ENCODE measurements at places on chromosomes 1 and 21.
A peak's percentile ranks its signal among the peaks of the same experiment; 100 is the strongest.

- H3K27ac ChIP-seq, result peak overlapping the region; percentile 3
- no peaks in the 10 kb centered on the region for H3K27me3 ChIP-seq
- peaks cover 20% of the 10 kb centered on the region for H3K4me1 ChIP-seq
- H3K36me3 ChIP-seq, result no peaks in the 10 kb centered on the region
- no peak overlapping the region for H3K4me3 ChIP-seq
These were observed 80.5 kb upstream of the BMP8A start for GRCh38 chr1:39410915-39411436.

- H3K4me1 ChIP-seq, result no peaks in the 10 kb centered on the region
- no peak overlapping the region for H3K27ac ChIP-seq
- H3K4me3 ChIP-seq, result no peak overlapping the region
- H3K27me3 ChIP-seq, result no peaks in the 10 kb centered on the region
- H3K36me3 ChIP-seq, result no peaks in the 10 kb centered on the region
These were observed 65.2 kb upstream of the TNR start for GRCh38 chr1:175808573-175808972.

- H3K36me3 ChIP-seq, result no peaks in the 10 kb centered on the region
- H3K27me3 ChIP-seq, result no peaks in the 10 kb centered on the region
- no peak overlapping the region for H3K27ac ChIP-seq
- peaks cover 16% of the 10 kb centered on the region for H3K4me1 ChIP-seq
- no peak for DNase-seq
- no peak overlapping the region for H3K4me3 ChIP-seq
These were observed 6.7 kb downstream of the TAF1A start for GRCh38 chr1:222583079-222583478.

DNA sequence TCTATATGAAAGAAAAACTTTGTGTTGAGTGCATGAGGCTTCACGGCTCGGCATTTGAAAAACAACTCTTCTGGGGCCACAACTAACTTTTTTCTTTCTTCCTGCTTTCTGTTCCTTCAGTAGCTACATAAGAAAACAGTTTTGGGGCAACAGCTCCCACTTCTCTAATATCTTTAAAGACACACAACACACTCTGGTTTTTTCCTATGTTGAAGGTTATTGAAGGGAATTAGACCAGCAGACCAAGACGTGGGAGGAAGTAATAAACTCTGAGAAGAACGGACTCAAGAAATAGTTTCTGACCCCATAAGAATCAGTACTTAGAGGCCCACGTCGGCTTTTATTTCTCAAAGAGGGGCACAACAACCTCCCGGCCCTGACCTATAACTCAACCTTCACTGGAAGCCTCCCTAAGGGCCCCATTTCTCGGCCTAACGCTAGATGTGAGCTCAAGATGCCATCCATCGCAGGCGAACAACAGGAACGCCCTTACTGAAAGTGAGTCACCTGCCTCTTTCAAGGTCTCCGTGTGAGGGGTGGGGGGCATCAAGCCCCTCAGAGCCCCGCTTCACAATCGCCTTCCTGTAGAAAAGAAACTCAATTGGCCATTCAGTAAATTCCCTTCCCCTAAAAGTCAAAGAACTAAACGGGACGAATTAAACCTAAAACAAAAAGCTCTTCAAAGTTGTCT lies 844 bp downstream of the ZMYM6 start:
- no peak for DNase-seq
- H3K27me3 ChIP-seq, result no peaks in the 10 kb centered on the region
- H3K4me1 ChIP-seq, result no peaks in the 10 kb centered on the region
- peak overlapping the region; percentile 95 for H3K27ac ChIP-seq
- no peaks in the 10 kb centered on the region for H3K36me3 ChIP-seq

GRCh38 chr1:11157867-11158266 lies 31.3 kb upstream of the ANGPTL7 start:
- no peaks in the 10 kb centered on the region for H3K27me3 ChIP-seq
- no peak for DNase-seq
- H3K27ac ChIP-seq, result no peak overlapping the region
- H3K4me3 ChIP-seq, result no peak overlapping the region

DNA sequence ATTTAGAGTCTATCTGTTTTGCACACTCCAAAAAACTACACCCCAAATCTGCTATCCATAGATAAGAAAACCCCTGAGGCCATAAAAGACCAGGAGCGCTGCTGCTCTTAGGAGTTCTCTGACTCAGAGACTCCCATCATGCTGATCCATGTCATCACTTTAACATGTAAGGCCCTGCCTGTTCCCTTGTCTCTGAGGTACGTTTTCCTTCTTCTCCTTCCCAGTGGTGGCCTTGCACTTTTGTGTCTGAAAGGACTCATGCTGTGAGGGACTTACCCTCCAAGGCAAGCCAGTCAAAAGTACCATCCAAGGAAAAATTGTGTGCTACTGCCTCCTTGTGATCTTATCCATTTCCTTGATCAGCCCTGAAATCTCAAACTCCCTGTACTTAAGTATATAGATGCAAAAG lies 427.4 kb upstream of the NCAM2 start:
- no peaks in the 10 kb centered on the region for H3K27me3 ChIP-seq
- no peaks in the 10 kb centered on the region for H3K36me3 ChIP-seq
- no peak overlapping the region for H3K4me3 ChIP-seq

GRCh38 chr1:178324003-178324402 lies 172.8 kb downstream of the CLEC20A start:
- no peaks in the 10 kb centered on the region for H3K27me3 ChIP-seq
- H3K4me3 ChIP-seq, result no peak overlapping the region
- H3K36me3 ChIP-seq, result no peaks in the 10 kb centered on the region
- no peaks in the 10 kb centered on the region for H3K4me1 ChIP-seq

DNA sequence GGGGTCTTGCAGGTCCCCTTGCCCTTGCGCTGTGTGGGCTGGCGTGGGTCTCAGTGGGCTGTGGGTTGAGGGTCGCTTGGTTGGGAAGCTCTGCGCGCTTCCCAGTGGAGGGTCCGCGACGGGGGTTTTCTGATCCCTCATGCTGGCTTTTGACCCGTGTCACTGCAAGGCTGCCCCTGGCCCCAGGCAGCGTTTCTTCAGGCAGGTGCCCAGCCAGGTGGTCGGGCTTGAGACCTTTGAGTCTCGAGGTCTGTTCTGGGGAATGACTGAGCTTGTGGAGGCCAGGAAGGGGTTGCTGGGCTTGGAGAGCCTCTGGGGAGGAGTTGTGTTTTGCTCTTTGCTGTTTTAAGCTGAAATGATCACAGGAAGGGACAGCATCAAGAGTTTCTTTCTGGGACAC lies 5.3 kb downstream of the SKI start:
- H3K36me3 ChIP-seq, result no peaks in the 10 kb centered on the region
- H3K4me3 ChIP-seq, result no peak overlapping the region
- DNase-seq, result no peak

GRCh38 chr1:84260852-84261518 lies 40.5 kb upstream of the SAMD13 start:
- no peak overlapping the region for H3K4me3 ChIP-seq
- no peak overlapping the region for H3K27ac ChIP-seq
- H3K27me3 ChIP-seq, result no peaks in the 10 kb centered on the region
- peak; percentile 36 for DNase-seq
- peaks cover 16% of the 10 kb centered on the region for H3K4me1 ChIP-seq
- no peaks in the 10 kb centered on the region for H3K36me3 ChIP-seq

DNA sequence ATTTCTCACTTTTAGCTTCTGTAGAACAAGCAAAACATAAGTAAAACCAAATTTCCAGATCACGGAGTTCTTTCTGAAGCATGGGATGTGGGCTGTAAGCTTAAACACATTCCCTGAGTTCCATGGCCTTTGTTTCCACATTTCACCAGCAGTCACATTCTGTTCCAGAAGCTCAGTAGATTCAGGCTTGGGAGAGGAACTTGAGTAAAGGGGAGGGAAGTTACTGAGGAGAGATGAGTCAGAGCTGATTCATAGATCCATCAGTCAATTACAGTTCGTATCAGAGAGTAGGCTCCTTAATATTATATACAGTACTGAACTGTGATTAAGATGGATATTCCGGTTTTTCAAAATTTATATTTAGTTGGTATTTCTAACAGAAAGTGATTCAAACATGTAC lies 614.3 kb downstream of the NCAM2 start:
- H3K27ac ChIP-seq, result no peak overlapping the region
- no peaks in the 10 kb centered on the region for H3K36me3 ChIP-seq
- no peaks in the 10 kb centered on the region for H3K4me1 ChIP-seq
- no peaks in the 10 kb centered on the region for H3K27me3 ChIP-seq

DNA sequence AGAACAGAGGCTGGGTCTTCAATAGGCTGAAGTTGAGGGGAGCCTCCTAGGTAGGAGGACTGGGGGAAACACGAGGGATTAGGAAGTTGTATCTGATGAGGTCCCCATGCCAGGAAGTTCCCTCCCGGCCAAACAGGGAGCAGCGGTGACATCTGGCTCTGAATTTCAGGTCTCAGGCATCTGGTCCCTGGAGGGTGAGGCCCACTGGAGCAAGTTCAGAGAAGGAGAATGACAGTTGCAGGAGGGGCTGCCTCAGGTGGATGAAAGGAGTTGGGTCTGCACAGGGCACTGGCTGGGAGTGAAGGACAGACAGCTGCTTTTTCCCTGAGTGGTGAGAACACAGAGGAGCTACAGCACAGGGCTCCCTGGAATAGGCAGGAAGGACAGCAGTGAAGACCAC lies 9.1 kb downstream of the TMEM9 start:
- DNase-seq, result no peak
- H3K4me1 ChIP-seq, result no peaks in the 10 kb centered on the region
- H3K36me3 ChIP-seq, result peaks cover 10% of the 10 kb centered on the region
- H3K4me3 ChIP-seq, result no peak overlapping the region
- no peaks in the 10 kb centered on the region for H3K27me3 ChIP-seq
- H3K27ac ChIP-seq, result no peak overlapping the region

DNA sequence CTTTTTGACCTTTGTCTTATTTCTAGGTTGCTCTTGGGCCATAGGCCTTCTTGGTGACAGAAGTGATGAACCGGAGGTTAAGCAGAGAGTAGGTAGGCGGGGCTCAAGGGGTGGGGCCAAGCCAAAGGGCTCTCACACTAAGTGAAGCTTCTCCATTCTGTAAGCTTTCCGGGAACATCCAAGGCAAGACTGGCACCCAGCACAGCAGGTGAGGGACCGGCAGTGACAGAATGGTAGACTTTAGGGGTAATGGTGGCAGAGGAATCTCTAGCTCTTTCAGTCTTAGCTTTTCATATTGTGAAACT lies at the start of gene TNFAIP8L2:
Gene TNFAIP8L2, plus strand, starts transcription at position 135 of the 305 bp plus-strand sequence. CDS start 2,049 bp downstream, outside the sequence.
- 0 out of 2 replicates have a peak, but pooled peaks cover 5% of the 10 kb centered on the region for H3K4me1 ChIP-seq
- H3K27ac ChIP-seq, result no peak within 1 kb of the TSS
- no peaks in the 10 kb centered on the region for H3K27me3 ChIP-seq
- no peak within 1 kb of the TSS for H3K4me3 ChIP-seq
- H3K36me3 ChIP-seq, result no peaks in the 10 kb centered on the region

DNA sequence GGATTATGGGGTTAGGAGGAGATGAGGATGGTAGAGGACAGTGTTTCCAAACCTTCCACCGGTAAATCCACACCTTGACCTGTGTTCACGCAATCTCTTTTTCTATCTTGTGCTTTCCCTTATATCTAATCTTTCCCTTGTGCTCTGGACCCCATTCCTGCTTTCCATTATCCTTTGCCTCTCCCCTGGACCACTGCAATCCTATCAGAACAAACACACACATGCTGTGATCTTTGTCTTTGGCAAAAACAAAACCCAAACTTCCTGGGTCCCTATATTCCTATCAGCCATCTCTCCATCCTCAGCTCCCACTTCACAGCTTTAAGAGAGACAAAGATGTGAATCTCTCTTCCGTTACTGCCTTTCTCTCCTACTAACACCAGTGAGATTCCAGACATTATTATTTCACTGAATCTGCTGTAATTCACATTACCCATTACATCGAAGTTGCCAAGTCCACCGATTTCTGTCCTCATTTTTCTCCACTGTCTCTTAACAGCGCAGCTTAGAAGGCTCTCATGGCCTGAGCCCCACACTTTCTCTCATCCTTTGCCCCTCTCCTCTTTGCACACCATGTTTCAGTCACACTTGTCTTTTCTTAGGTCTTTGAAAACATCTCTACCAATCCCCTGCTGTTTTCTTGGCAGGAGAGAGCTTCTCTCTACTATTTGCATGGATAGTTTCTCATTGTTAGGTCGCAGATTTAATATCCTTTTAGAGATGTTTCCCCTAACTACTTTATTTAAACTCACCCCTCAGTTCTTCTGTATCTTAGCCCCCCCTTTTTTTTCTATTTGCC lies 230.0 kb upstream of the B3GALT2 start:
- no peak for DNase-seq
- no peak overlapping the region for H3K4me3 ChIP-seq
- H3K27me3 ChIP-seq, result no peaks in the 10 kb centered on the region

- H3K4me3 ChIP-seq, result no peak overlapping the region
- no peaks in the 10 kb centered on the region for H3K4me1 ChIP-seq
- H3K36me3 ChIP-seq, result no peaks in the 10 kb centered on the region
- no peak overlapping the region for H3K27ac ChIP-seq
- no peak for DNase-seq
These were observed 417.2 kb upstream of the PBX1 start for GRCh38 chr1:164141797-164142196.

DNA sequence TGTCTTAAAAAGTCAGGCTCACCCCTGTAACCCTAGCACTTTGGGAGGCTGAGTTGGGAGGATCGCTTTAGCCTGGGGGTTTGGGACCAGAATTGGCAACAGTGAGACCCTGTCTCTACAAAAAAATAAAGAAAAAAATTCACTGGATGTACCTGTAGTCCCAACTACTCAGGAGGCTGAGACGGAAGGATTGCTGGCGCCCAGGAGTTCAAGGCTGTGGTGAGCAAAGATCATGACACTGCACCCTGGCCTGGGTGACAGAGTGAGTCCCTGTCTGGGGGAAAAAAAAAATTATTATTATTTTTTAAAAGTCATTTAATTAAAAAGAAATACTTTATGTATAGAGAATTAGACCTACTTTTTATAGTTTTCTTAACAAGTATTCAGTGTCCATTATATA lies 47.1 kb downstream of the ZMYM4 start:
- H3K36me3 ChIP-seq, result no peaks in the 10 kb centered on the region
- H3K27ac ChIP-seq, result no peak overlapping the region
- no peak for DNase-seq
- no peak overlapping the region for H3K4me3 ChIP-seq
- no peaks in the 10 kb centered on the region for H3K4me1 ChIP-seq

GRCh38 chr1:58573705-58574591 lies 3.1 kb downstream of the TACSTD2 start:
- no peak for DNase-seq
- H3K36me3 ChIP-seq, result no peaks in the 10 kb centered on the region
- H3K27ac ChIP-seq, result no peak overlapping the region
- no peaks in the 10 kb centered on the region for H3K27me3 ChIP-seq

DNA sequence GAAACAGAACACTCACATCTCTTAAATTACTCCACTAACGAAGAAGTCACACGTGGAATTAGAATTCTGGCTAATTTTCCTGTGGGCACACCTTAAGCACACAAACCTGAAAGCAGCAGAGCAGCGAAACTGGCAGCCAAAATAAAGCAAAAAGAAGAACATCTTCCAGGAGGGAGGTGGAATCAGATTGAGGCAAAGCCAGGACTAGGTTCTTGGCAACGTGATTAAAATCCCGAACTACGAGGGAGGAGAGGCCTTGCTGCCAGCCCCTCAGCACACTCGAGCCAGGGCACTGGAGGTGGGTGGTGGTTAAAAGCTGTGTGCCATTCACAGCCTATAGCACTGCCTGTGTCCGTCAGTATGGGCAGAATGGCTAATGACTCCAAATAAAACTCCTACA lies 58.0 kb downstream of the HIVEP3 start:
- no peaks in the 10 kb centered on the region for H3K27me3 ChIP-seq
- no peak overlapping the region for H3K4me3 ChIP-seq
- no peak for DNase-seq
- H3K4me1 ChIP-seq, result no peaks in the 10 kb centered on the region
